DMS79 treated with DMSO at 0.1 percent for 48 hours (cell line): ENCODE measurements at places on chromosomes 6 and 20.

- DNase-seq, result no peak
These were observed 594.8 kb upstream of the ARID1B start for GRCh38 chr6:156182356-156182755.

DNA sequence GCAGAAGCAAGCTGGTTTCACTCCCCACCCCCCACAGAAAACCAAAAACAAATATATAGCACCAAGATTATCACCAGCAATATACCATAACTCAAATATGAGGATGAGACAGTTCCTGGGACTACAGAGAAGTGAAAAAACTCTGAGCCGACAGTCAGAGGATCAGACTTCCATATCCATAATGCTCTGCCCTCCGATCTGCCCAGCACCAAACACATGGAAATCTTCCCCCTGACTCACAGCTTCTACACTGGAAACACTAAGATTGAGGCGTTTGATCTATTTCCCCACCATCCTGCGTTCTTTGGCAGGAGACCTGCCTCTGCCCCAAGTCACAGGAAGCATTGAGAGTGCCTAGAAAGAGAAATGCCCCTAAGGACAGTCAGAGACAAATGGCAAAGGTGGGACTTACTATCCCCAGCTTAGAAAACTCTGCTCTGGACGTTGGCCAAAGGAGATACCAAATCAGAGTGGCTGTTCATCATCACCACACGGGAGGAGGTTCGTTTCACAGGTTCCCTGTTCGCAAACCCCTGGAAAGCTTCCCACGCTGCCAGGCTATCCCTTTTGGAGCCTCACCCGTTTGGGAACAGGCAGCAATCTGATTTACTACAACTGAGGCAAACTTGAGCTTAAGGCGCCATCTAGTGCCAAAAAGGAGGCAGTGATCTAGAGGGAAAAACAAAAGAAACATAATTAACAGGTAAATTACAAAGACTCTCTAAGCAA is 48.7 kb upstream of the SRSF6 start:
- no peak for DNase-seq

DNA sequence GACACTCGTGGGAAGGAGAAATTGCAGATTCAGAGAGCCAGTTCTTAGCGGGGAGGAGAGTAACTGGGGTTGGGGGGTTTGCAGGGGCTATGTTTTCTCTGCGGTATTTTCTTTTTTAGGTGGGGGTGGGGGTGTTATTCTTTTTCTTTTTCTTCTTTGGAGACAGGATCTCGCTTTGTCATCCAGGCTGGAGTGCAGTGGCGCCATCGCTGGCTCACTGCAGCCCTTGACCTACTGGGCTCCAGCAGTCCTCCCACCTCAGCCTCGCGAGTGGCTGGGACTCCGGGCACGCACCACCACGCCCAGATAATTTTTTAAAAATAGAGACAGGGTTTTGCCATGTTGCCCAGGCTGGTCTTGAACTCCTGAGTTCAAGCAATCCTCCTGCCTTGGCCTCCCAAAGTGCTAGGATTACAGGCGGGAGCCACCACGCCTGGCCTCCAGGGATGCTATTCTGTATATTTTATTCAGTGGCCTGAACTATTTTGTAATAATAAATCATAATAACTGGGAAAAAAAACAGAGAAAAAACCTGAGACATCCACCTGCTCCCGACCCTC is 57.3 kb downstream of the UBE2V1 start:
- no peak for DNase-seq

- DNase-seq, result peak; percentile 63
These were observed 30.0 kb downstream of the ALDH5A1 start for GRCh38 chr6:24524805-24525204.

- no peak for DNase-seq
These were observed 61.8 kb downstream of the NFATC2 start for GRCh38 chr20:51480507-51481270.

- no peak for DNase-seq
These were observed 370 bp downstream of the CDH22 start for GRCh38 chr20:46307999-46308257.

GRCh38 chr20:49119988-49120387 is 68.1 kb downstream of the STAU1 start:
- DNase-seq, result no peak

DNA sequence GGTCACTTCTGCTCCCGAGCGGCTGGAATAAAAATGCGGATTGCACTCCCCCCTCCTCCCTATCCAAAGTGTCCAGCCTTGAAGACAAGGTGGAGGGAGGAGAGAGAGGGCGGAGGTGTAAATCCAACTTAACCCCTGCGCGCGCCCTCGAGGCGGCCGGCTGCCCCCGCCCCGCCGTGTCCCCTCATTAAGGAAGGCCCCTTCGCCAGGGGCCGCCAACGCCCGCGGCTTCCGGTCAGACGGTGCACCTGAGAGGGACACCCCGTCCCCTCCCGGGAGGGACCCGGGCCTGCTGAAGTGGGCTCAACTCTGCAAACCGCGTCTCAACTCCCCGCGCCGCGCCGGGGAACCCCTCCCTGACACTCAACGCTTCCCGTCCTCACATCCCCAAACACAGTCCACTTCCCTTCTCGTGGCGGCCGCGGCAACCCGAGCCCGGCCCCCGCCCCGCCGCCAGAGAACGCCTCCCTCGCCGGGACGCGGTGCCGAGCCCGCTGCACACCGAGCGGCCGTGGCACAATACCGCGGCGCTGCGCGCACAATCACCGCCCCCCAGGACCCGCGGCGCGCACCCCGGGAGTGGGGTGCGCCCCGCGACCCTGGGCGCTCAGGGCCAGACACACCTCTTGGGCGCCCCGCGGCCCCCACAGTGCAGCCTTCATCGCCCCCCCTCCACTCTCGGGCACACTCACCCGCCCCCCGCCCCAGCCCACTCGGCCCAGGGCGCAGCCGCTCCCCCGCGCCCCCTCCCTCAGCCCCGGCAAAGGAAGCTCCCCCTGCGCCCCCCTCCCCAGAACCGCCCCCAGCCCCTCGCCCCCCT is 102.5 kb downstream of the NOL4L start:
- DNase-seq, result no peak

GRCh38 chr6:125098253-125098652 is 55.3 kb upstream of the TPD52L1 start:
- DNase-seq, result no peak

DNA sequence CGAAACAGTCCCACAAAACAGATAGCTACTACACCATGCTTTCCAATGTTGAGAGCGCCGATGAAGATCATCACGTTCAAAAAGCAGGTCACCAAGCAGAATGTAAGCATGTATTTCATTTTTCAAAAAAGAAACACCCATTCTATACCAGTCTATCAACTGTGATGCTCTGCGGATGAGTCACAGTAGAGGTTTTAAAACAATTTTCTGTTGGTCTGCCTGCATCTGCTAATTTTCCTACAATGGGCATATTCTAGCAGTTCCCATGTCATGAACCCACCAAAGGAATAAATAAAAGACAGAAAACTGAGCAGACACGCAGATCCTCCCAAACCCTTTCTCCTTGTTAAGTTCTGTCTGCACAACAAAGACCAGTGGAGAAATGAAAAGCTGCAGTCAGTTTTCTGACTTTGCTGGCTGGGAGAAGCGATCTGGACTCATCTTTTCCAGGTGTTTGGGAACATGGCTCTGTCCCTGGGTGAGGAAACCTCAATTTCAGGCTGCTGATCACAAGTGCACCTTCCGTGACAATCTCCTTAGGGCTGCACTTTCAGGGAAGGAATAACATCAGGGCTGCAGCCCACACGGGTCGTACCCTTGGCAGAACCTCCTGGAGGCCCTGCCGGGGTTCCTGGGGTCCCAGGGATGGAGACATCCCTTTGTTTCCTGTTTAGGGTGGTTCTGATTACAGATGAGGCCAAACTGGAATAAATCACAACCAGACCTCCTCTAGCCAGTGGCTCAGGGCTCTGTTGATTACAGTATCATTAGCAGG is 200.1 kb downstream of the BMP7 start:
- DNase-seq, result no peak

- no peak for DNase-seq
These were observed 395.0 kb downstream of the CDKAL1 start for GRCh38 chr6:20929283-20929682.

DNA sequence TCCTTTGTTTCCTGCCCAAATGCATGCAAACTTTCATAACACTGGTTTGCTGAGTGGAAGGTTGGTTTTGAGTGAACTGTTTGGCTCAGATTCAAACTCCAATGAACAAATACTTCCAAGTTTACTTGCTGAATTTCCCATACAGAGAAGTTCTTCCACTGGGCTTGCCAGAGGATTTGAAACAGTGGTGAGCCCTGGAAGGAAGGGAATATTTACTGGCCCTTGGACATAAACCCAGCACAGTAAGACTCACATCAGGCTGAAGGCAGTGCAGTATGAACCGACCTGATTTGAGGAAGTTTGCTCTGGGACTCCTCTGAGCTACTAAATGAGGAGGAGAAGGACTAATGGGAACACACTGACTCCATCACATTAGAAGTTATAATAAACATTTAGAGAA is 3.8 kb downstream of the TRAF3IP2 start:
- peak; percentile 52 for DNase-seq

GRCh38 chr6:133247581-133247980 is 6.4 kb downstream of the EYA4 start:
- no peak for DNase-seq

DNA sequence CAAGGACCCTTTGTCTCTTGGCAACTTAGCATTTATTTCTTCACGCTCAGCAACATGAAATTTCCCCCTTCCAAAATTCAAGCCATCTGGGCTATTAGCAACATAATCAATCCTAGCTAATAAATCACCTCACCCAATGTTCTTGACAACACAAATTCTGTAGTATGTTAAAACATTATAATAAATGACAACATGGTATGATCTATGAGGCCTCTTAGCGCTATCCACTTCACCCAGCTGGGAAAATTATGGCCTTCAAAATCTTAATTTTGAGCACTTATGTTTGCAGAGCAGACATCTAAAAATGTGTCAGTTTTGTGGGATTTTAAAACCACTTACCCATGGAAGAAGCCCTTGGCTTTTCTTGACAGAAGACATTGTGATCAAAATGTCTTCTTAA is 181.9 kb downstream of the HDGFL1 start:
- no peak for DNase-seq

GRCh38 chr6:14871221-14871620 is 374.6 kb upstream of the JARID2 start:
- DNase-seq, result no peak

GRCh38 chr6:47524136-47524845 is 46.7 kb downstream of the CD2AP start:
- DNase-seq, result no peak

GRCh38 chr6:41215777-41216176 is 12.4 kb upstream of the TREML4 start:
- DNase-seq, result no peak

DNA sequence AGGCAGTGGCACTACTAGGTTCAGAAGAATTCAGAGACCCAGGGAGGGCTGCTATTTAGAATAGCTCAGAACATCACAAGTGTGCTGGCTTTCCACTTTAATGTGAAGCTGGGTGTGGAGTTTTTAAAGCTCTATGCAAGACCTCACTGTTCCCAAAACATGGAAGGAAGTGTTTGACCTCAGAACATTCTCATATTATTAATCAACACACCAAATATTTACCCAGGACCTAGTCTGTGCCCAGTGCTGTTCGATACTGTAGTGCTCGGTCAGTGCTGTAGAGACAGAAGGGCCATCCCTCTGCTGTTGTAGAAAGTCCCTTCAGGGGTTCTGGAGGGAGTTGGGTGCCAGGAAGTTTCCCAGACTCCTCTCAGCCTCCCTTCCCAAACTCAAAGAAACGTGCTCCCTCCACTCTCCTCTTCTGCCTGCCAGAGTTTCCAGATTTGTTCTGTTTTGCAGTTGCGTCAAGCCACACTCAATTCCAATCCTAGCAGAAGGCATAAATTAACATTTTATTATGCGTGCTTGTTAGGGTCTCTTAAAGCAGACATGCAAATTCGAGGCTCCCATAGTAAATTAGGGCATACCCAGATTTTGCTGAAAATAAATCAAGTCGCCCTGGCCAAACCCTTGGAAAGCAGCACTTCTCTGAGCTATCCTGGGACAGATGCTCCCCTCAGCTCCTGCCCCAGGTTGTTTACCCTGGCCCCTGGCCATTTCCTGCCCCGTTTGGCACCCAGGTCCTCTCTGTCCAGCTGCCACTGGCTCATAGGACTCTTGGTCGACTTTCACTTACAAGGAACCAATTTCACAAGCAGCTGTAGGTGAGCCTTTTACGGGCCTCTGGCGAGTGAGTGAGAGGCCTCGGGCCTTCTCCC is 248.6 kb downstream of the HIVEP2 start:
- DNase-seq, result peak; percentile 46

DNA sequence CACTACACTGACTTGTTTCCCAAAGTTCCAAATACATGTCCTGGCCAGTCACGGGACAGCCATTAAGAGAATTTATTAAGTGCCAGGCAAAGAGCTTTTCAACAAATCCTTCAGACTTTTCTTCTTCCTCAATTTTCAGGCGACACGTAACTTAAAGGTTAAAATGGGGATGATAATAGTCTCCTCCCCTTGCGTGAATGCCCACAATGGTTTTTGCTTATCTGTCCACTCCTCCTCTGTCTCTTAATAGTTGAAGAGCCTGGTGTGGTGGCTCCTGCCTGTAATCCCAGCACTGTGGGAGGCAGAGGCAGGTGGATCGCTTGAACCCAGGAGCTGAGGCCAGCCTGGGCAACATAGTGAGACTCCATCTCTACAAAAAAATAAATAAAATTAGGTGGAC is 11.4 kb upstream of the PARD6B start:
- no peak for DNase-seq

- no peak for DNase-seq
These were observed 354.0 kb upstream of the RGS17 start for GRCh38 chr6:153485072-153485471.

GRCh38 chr6:25166955-25167748 is 112.0 kb upstream of the CARMIL1 start:
- DNase-seq, result peak; percentile 95

- DNase-seq, result no peak
These were observed 234.3 kb upstream of the HS3ST5 start for GRCh38 chr6:114577109-114577508.

GRCh38 chr6:15464211-15464725 is 198.6 kb downstream of the DTNBP1 start:
- no peak for DNase-seq

DNA sequence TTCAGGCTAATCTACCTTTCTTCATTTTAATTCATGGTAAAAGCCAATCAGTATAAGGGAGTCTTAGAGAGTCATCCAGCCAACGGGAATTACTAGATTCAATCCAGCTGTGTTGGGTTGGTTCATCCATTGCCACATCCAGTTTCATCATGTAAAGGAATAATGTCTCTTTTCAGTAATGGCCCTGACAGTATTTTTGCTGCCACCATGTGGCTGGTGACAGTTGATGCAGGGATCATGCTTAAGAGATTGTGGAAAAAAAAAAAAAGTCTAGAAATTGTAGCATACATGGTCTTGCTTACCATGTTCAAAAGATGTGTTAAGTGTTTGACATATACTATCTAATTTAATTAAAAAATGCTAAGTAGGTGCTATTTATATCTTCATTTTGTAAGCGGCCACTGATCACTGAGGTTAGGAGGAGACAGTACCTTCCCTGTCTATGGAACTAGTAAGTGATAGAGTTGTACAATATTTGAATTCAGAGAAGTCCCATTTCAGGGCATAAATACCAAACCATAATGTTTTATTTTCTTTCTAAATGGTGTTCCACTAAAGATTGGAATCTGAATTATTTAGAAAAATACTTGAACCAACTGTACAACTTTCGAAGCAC is 135.9 kb downstream of the KHDRBS2 start:
- no peak for DNase-seq
